ENCODE measurements at places on chromosomes 6 and 20.

- DNase-seq = no peak
Observed at GRCh38 chr20:63295422-63295821, 2.4 kb downstream of the COL20A1 start.

GRCh38 chr6:6331393-6331792 is 10.9 kb upstream of the F13A1 start:
- no peak for DNase-seq

DNA sequence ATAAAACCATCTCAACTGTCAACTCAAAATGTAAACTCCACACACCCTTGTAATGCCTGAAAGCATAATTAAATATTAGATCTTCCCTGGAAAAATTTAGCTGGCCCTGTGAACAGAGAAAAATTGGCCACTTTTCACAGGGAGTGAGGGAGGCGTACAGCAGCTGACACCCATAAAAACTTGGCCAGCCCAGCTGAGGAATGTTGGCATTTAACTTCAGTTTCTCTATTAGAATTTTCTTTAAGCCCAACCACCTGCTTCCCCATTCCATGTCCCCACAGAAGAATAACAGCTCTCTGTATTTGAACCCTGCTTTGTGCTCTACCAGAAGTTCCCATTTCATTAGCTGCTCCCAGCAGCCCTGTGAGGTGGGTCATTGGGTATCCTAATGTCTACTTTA is 41.0 kb downstream of the PKHD1 start:
- DNase-seq = no peak

GRCh38 chr20:10864076-10864672 is 190.4 kb upstream of the JAG1 start:
- DNase-seq = no peak

DNA sequence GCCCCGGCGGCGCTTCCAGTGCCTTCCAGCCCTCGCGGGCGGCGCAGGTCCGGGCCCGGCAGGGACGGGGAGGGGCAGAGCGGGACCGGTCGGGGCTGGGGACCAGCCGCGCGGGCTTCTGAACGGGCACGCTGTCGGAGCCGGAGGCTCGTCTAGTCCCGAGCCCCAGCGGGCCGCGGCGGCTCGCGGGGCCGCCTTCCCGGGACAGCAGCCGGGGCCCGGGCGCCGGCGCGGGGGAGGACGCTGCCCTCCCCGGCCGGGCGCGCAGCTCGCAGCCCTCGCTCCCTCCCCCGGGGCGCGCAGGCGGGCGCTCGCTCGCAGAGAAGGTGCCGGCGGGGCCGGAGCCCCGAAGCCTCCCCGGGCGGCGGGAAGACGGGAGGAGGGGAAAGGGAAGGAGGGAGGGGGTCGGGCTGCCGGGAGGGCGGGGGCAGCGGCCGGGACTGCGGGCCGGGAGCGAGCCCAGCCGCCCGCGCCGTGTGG is 696 bp upstream of the SIRPA start:
- DNase-seq = no peak

GRCh38 chr6:78192057-78192456 is 539.2 kb downstream of the MEI4 start:
- DNase-seq = no peak

- DNase-seq = no peak
Observed at GRCh38 chr6:105835373-105835772, 250.8 kb upstream of the PRDM1 start.

DNA sequence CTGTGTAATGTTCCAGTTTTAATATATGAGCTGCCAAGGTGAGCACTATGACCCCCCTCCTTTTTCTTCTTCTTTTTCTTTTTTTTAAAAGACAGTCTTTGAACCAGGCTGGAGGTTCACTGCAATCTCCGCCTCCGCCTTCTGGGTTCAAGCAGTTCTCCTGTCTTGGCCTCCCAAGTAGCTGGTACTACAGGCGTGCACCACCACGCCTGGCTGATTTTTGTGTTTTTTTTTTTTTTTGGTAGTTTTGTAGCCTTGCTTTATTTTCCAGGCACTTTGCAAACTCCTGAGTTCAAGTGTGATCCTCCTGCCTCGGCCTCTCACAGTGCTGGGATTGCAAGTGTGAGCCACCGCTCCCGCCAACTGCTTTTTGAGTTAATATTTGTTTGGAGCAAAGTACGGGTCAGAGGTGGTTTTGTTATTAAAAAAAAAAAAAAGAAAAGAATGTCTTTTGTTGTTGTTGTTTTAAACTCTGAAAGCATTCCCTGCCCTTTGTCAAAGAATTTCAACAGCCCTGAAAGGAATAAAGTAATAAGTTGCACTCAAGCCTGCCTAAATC is 78.6 kb downstream of the JARID2 start:
- DNase-seq = no peak

- peak; percentile 58 for DNase-seq
Observed at GRCh38 chr20:10523443-10523842, 88.3 kb downstream of the SLX4IP start.

GRCh38 chr6:85121158-85121557 is 328.7 kb upstream of the NT5E start:
- no peak for DNase-seq

All from NCI-H1092 treated with DMSO at 0.1 percent for 48 hours (cell line).